CD4-positive, alpha-beta T cell treated with Interleukin-12 subunit alpha and Interleukin-12 subunit beta, for 1 hour (primary cell): ENCODE measurements at places on chromosomes 12 and 14.

DNA sequence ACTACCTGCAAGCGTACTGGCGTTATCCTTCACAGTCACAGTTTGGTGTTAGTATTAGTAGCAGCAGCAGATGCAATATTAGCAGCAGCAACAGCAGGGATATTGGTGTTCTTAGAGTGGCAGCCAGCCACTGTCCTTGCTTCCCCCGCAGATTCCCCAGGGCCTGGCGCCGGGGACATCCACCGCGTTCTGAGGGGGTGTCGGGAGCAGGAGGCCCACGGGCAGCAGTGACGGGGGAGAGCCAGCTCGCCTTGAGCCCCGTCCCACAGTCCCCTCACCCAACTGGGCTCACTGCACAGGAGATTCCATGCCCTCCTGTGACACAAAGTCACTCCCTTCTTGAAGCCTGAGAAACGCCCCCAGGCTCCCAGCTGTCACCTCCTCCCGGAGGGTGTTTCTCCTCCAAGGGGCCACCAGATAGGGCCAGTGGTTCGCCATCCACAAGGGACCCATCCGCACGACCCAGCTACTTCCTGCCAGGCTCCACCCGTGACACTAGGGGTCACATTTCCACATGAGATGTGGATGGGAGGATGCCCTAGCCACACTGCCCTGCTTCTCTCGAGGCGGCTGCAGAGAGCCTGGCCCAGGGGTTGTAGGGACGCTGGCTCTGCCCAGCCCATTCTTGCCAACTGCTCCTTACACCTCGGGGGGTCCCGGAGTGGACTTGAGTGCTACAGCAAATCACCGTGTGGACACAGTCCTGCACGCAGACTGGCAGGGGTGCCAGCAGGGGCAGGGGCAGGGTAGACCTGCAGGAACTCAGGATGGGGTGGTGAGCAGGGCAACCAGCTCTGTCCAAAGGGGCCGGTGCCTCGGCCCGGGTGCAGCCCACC is 123.1 kb downstream of the PIWIL1 start:
- no peak for DNase-seq

- DNase-seq = no peak
These were observed 489.1 kb upstream of the SYT1 start for GRCh38 chr12:78375461-78375860.

DNA sequence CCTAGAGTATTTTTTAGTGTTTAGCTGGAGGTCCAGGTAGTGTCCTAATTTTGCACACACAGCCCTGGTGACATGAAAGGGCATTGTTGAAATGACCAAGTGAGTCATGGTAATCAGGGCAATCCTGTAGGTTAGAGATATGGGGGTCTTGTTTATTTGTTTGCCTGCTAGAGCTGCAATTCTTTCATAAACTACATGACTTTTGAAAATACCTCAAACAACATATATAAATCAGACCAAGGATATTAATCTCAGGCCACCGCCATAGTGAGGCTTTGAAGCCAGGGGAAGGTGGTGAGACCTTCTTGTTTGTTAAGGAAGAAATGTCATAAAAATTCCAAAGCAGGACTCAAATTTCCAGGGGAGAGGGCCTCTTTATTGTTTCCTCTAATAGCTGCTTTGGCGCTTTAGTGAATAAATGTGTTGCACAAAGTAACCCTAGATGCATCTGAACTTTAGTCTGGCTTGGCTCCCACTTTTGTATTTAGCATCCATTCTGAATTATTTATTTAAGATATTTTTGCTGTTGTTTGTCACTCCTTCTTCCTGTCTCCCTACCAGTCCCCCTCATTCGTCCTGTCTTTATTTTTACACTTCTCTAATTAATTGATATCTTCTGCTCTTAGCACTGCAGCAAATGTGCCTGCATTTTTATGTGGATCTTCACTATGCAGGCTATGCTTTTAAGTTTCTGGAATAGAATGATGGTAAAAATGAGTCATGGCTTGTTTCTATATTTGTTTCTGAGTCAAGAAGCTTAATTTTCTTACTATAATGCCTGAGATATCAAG is 430.3 kb downstream of the RAD51B start:
- no peak for DNase-seq

DNA sequence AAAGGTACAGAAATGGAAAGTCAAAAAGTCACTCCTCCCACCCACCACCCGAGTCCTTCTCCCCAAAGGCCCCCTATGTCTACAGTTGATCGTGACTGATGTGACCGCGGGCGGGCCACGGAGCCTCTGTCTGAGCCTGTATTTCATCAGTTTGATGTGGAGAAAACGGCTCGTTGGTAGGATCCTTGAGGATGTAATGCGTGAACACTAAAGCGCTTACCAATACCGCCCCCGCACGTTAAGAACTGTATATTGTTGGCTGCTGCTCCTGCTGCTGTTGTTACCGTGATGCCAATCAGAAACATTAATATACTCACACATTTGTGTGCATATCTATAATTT is 24.6 kb upstream of the UBC start:
- DNase-seq = peak; percentile 77

GRCh38 chr12:6047249-6048237 is 76.9 kb downstream of the VWF start:
- no peak for DNase-seq

- no peak for DNase-seq
These were observed 17.9 kb upstream of the MDM1 start for GRCh38 chr12:68349921-68350606.

GRCh38 chr12:69639400-69640016 is 28.8 kb upstream of the LRRC10 start:
- DNase-seq = peak; percentile 59

- no peak for DNase-seq
These were observed 540 bp downstream of the PAX9 start for GRCh38 chr14:36662258-36662542.

DNA sequence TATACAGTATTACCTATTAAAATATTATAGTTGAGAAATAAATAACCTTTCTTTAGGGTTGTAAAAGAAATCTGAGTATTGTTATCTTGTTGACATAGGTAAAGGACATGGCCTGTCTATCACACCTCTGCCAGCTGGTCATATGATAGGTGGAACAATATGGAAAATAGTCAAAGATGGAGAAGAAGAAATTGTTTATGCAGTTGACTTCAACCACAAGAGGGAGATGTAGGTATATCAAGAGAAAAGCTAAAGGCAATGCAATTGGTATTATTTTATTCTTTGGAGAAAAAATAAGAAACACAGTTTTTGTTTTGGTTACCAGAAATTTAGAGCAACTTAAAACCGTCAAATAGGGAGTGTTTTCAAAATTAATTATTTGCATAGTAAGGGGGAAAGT is 13.5 kb downstream of the CPSF2 start:
- peak; percentile 23 for DNase-seq

GRCh38 chr14:70776197-70776596 is 33.1 kb downstream of the MAP3K9 start:
- DNase-seq = no peak

DNA sequence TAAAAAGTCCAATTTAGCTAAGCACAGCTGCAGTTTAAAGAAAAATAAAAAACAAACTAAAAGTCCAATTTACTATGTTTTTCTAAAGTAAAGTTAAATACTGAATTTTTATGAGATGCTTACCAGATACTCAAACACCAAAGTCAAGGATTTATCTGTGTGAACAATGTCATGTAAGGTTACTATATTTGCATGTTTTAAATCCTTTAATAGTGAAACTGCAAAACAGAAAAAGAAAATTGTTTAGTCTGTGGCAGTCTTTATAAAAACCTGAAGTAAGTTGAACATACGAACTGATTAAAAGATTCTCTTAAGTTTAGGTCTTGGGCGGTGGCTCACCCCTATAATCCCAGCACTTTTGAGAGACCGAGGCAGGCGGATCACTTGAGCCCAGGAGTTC is 102.7 kb downstream of the CDK17 start:
- DNase-seq = no peak

GRCh38 chr12:1094714-1095113 is 103.7 kb downstream of the ERC1 start:
- no peak for DNase-seq

DNA sequence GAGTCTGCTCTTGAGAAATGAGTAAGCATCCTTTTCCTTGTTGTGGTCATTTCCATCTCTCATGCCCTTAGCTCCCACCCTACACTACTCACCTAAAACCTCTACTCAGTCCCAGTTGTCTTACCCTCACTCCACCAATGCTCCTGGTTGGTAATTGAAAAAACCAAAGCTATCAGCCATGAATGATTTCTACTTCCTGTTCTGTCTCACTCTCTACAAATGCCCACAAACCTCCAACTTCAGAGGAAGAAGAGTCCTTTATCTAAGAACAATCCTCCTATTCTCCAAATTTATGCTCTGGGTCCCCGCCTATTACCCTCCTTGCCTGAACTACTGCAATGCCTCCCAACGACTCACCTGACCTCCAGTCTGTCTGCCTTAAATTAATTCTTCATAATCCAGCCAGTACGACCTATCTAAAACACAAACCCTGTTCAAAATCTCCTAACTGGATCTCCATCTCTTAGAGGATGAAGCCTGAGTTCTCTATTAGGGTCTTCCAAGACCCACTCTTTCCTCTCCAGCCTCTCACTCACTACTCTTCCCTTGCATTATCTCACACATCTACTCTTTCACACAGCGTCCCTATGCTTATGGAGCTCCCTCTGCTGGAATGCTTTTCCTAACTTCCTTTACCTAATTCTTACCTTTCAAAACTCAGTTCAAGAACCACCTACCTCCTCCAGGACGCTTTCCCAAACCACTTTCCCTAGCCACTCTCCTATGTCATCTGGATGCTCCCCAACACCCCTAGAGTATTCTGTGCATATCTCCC is 2.2 kb downstream of the DHRS1 start:
- DNase-seq = peak; percentile 22

DNA sequence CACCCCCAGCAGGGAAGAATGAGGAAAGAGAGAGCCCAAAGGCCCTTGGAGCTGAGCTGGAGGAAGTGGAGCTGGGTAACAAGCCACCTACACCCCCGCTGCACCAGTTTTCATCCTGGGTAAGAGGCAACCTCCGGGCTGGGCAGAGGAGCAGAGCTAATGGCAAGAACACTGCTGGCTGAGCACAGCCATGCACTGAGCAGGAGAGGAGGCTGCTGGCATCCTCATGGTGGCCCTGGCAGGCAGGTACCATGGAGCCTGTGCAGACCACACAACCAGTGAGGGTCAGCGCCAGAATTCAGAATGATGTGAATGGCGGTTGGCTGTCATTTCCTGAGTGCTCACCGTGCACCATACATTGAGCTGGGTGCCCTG is 29.7 kb downstream of the PLEKHH1 start:
- DNase-seq = no peak

- peak; percentile 23 for DNase-seq
These were observed 2.3 kb downstream of the DGKA start for GRCh38 chr12:55933169-55933798.

DNA sequence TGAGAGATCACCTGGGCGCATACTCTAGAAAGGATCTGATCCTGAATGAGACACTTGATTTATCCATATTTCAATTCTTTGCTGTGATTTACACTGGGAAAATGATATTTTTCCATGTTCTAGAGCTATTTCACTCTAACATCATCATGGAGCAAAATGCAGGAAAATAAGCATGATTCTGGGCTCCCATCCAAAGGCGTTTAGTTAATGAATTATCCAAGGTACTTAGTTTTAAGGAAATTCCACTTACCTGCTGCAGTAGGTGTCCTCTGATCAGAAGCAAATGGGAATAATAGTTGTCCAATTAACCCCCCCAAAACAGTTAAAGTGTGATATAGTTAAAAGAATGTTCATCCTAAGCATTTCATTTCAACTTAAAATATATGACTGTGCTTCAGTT is 204.5 kb upstream of the PRKD1 start:
- DNase-seq = no peak

DNA sequence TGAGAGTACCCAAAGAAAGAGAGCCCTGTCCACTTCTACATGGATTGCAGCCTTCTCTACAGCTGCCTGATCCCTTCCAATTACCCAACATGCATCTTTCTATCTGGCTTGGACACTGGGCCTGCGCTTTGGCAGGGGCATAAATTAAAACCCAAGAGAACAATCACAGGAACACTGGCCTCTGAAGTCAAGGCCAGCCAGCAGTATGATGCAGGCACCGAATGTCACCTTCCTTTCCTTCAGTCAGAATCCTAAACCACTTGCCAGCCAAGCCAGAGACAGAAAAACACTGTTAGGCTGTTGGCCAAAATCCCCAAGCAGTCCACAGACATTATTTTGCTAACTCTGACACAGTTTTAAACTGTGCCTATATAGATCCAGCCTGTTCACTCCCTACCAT is 113.7 kb downstream of the DUSP6 start:
- DNase-seq = no peak

GRCh38 chr12:94326727-94327126 is 132.9 kb downstream of the CEP83 start:
- DNase-seq = no peak

GRCh38 chr14:28765169-28765830 is 1.3 kb upstream of the FOXG1 start:
- DNase-seq = no peak

- no peak for DNase-seq
These were observed 186.4 kb upstream of the PRMT8 start for GRCh38 chr12:3304436-3305165.

DNA sequence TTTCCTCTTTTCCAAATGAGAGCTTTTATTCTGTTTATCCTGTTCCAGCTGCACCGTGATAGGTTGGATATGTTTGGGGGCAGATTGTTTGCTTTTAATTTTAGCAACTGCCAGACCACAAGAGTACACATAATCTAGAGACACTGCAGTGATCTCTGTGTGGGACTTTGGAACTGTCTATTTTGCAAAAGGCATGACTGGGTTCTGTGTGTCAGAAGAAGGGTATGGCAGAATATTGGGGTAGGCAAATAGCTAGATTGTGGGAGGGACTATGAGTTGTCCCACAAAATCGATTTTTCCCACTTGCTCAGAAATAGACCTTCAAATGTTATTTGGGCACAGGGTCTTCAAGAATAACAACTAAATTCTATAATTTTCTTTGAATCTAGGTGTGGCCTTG is 275.9 kb upstream of the KITLG start:
- no peak for DNase-seq

DNA sequence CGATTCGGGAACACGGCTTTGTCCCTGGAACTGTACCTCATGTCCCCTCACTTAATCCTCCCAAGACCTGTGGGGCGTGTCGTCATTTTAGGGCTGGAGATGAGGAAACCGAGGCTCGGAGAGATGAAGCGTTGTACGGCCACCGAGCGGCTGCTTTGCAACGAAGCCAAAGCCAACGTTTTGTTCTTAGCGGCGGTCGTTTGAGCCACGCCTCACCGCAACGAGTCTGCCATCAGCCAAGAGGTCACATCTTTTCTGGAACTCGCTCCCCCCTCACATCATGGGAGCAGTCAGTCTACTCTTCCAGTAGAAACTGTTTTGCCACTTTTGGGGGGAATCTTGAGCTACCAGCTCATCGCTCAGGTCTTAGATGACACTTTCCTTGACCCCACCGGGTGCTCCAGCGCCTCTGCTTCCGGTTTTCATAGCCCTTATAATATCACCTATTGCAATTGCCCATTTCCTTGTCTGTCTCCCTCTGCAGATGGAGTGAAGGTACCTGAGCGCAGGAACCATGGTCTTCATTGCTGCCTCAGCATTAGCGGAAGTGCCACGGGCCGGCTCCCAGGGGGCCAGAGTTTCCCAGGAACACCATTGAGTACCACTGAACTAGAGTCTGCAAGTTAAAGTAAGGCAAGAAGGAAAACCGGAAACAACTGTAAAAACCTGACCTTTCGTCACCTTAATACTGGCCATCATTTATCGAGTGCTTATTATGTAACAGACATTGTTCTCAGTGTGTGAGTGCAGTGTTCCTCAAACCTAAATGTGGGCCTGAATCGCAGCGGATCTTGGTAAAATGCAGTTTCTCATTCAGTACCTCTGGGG is 19.6 kb downstream of the NINJ2 start:
- DNase-seq = peak; percentile 37

- peak; percentile 63 for DNase-seq
These were observed 107.0 kb downstream of the HELB start for GRCh38 chr12:66409195-66409871.
